ENCODE measurements at places on chromosomes 5 and 9.

- H3K36me3 ChIP-seq: peaks cover under 1% of the 10 kb centered on the region
- H3K27me3 ChIP-seq: no peaks in the 10 kb centered on the region
Measured at GRCh38 chr9:127884427-127884911, 7.0 kb upstream of the AK1 start.

DNA sequence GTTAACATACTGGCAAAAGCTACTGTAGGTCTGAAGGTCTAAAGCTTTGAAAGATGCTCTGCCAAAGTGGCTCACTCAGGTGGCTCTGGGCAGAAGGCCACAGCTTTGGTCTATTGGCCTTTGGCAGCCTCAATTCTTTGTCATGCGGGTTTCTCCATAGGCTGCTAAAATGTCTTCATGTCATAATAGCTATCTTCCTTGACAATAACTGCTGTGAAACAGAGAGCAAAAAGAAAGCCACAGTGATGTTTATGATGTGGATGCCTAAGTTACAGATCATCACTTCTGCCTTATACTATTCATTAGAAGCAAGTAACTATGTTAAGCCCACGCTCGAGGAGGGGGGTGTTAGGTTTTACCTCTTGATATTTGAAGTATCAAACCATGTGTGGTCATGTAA is 906.1 kb upstream of the CDH9 start:
- H3K36me3 ChIP-seq: no peaks in the 10 kb centered on the region
- H3K4me3 ChIP-seq: no peak overlapping the region
- H3K27me3 ChIP-seq: no peaks in the 10 kb centered on the region
- no peak overlapping the region for H3K27ac ChIP-seq
- DNase-seq: no peak

DNA sequence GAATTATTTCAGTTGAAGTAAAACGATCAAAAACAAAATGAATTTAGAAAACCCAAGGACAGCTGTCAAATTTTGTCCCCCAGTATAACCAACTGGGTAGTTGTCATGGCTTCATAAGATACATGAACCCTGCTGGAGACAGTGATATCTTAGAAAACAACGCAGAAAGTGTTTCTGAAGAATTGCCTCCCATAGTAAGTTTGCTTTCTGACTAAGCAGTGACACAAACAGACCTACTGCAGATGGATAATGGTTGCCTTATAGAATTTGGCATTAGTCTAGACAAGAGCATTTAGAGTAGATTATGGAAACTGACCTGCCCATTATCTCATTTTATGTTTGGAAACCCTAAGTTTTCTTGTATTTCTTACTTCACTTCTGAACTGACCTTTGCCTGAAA is 187.7 kb upstream of the KCNN2 start:
- no peaks in the 10 kb centered on the region for H3K36me3 ChIP-seq
- no peaks in the 10 kb centered on the region for H3K4me1 ChIP-seq
- H3K27me3 ChIP-seq: no peaks in the 10 kb centered on the region

DNA sequence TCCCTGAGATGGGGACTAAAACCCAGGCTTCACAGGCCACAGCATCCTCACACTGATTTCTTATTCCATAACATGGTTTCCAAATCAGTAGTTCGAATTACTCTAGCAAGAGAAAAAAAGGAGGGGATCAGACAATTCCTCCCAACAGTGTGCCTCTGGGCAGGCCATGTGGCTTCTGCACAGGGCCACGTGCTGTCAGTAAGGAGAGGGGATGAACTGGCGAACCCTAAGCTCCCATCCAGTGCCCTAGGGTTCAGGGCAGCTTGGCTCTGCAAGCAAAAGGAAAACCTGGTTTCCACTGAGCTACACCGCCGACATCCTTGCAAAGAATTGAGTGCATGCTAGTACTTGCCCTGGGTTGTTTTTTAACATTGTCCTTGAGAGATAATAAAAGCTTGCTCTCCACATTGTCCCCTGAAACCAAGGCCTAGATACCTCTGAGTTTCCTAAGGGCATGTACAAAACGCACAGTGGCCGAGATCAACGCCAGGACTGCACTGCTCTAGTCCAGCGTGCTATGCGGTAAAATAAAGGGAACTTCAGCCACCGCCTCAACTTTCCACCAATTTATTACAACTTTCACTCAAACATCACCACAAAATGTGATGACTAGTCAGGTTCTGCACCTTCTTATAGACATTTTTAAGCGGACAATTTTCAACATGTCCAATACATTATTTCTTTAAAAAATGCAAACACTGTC is 4.5 kb downstream of the CAMSAP1 start:
- no peak overlapping the region for H3K4me3 ChIP-seq
- DNase-seq: no peak
- 0 out of 2 replicates have a peak overlapping the region, but pooled peaks have one; percentile 57 for H3K27ac ChIP-seq
- H3K4me1 ChIP-seq: peaks cover 32% of the 10 kb centered on the region
- H3K36me3 ChIP-seq: no peaks in the 10 kb centered on the region

GRCh38 chr9:70492319-70492777 is 77.9 kb upstream of the KLF9 start:
- no peaks in the 10 kb centered on the region for H3K36me3 ChIP-seq
- no peak overlapping the region for H3K4me3 ChIP-seq
- DNase-seq: no peak
- H3K4me1 ChIP-seq: no peaks in the 10 kb centered on the region

DNA sequence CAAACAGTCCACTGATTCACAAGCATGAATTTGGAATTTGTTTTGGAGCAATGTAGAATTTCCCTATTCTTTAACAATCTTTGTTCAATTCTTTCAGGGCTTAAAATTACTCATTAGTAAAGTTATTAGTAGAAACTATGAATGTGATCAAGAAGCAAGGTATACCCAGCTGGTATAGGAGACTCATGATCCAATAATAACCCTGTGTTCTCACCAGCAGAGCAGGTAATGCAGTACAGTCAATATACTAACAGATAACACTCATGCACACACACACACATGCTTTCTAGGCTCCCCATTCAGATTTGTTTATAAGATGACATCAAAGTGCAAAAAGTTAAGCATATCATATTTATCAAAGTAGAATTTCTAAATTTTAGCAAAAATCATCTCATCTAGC is 445.2 kb downstream of the ELAVL2 start:
- no peaks in the 10 kb centered on the region for H3K4me1 ChIP-seq
- no peaks in the 10 kb centered on the region for H3K27me3 ChIP-seq
- no peak overlapping the region for H3K4me3 ChIP-seq
- no peak for DNase-seq
- H3K36me3 ChIP-seq: no peaks in the 10 kb centered on the region

DNA sequence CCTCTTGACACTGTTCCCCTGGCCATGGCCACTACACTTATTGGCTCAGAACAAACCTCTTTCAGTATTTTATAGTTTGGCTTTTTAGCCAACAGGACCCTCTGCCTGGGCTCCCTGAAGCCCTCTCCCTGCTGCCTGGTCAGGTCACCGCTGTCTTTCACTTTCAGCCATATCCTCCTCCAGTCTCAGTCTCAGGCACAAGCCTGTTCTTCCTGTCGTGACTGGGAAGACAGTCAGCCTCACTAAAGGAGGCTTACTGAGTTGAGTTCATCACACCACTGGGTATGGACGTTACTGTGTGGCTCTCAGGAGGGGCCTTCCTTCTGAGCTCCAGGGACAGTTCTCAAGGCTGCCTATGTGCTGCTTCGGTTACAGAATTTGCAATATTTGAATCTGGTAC is 2.0 kb downstream of the QSOX2 start:
- peaks cover 21% of the 10 kb centered on the region for H3K4me1 ChIP-seq
- no peaks in the 10 kb centered on the region for H3K36me3 ChIP-seq
- H3K4me3 ChIP-seq: peak overlapping the region; percentile 84
- 0 out of 2 replicates have a peak, but pooled peaks cover 8% of the 10 kb centered on the region for H3K27me3 ChIP-seq
- DNase-seq: no peak

GRCh38 chr9:86069206-86069869 is 30.0 kb downstream of the GOLM1 start:
- peaks cover 7% of the 10 kb centered on the region for H3K4me1 ChIP-seq
- no peaks in the 10 kb centered on the region for H3K36me3 ChIP-seq
- no peaks in the 10 kb centered on the region for H3K27me3 ChIP-seq
- no peak overlapping the region for H3K4me3 ChIP-seq
- no peak overlapping the region for H3K27ac ChIP-seq
